ENCODE measurements at places on chromosomes 1 and 21. TPM values are rescaled to one million over a fixed set of nuclear protein-coding genes. Genes with fewer than 3 reads are reported as not detected.

The ATG4C gene
- total RNA-seq, result 9.5 TPM

GRCh38 chr1:202756391-202756790 lies 46.1 kb upstream of the SYT2 start:
- no peaks in the 10 kb centered on the region for H3K27me3 ChIP-seq
- peaks cover 20% of the 10 kb centered on the region for H3K36me3 ChIP-seq
- no peak overlapping the region for H3K4me3 ChIP-seq
- H3K4me1 ChIP-seq, result no peaks in the 10 kb centered on the region
- DNase-seq, result no peak

DNA sequence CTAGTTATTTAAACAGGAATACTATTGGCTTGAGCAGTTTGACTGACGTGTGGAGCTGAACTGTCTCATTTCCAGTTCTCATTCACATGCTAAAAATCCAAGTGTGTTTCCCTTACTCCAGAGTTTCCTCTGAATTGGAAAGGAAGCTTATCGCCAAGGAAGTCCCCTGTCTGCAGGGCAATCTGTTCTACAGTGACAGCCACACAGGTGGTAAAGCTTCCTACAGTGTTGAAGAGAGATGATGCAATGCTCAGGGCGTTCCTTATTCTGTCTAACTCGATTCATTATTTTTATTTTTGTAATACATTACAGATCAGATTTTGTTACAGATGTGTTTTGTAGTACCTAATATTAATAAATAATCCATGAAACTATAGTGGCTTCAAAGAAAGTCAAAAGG lies 41.3 kb downstream of the ADAMTS5 start:
- H3K27ac ChIP-seq, result no peak overlapping the region
- H3K36me3 ChIP-seq, result peaks cover 4% of the 10 kb centered on the region

DNA sequence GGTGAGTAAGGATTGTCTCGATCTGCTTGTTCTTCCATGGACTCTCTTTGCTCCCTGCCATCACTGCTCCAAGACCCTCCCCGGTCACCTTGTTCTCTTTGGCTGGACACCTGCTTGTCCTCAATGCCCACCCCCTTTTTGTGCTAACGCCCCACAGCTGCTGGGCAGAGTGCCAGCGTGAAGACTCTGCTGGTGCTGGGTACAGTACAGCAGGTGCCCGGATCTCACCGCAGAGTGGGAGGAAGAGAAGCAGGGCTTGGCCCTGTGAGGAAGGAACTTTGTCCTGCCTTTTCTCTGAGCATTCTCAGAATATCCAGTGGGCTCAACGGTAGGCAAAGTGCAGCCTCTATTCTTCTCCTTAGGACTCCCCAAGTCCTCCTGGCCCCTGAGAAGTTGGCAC lies 90.1 kb downstream of the PLXNA2 start:
- H3K36me3 ChIP-seq, result no peaks in the 10 kb centered on the region
- H3K27ac ChIP-seq, result no peak overlapping the region
- DNase-seq, result no peak
- H3K4me1 ChIP-seq, result peaks cover 13% of the 10 kb centered on the region
- no peak overlapping the region for H3K4me3 ChIP-seq

DNA sequence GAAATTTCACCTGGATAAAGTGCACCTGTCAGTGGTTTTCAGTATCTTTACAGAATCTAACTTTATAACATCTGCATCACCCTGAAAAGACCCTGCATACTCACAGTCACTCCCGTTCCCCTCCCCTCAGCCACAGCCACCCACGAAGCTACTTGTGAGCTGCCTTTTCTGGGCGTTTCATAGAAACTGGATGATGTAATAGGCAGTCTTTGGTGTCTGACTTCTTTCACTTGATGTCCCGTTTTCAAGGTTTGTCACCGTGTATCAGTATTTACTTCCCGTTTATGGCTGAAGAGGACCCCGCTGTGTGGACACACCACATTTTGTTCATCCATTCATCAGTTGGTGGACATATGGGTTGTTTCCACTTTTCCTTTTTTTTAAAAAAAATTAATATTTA lies 47.8 kb upstream of the LRRC3 start:
- no peak for DNase-seq
- H3K4me3 ChIP-seq, result no peak overlapping the region
- H3K27me3 ChIP-seq, result no peaks in the 10 kb centered on the region
- H3K36me3 ChIP-seq, result no peaks in the 10 kb centered on the region
- H3K4me1 ChIP-seq, result no peaks in the 10 kb centered on the region

DNA sequence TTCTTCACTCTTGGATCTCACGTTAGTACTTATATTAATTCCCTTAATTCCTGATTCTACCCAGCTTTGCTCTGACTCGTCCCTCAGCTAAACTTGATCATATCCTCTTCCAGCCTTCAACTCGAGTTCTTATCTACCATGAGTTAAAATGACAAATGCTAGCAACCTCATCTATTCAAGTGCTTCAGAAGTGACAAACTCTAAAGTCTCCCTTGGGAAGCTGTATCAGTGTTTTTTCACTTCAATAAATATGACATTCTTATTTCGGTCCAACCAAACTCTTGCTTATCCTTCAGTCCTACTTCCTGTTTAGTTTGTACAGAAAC lies 75.3 kb downstream of the FOXJ3 start:
- H3K4me1 ChIP-seq, result no peaks in the 10 kb centered on the region
- H3K4me3 ChIP-seq, result no peak overlapping the region
- no peak overlapping the region for H3K27ac ChIP-seq
- H3K36me3 ChIP-seq, result peaks cover 3% of the 10 kb centered on the region

- no peaks in the 10 kb centered on the region for H3K4me1 ChIP-seq
- no peaks in the 10 kb centered on the region for H3K27me3 ChIP-seq
- H3K36me3 ChIP-seq, result peaks cover 5% of the 10 kb centered on the region
- no peak overlapping the region for H3K27ac ChIP-seq
- no peak for DNase-seq
These were observed 27.0 kb upstream of the TRAPPC10 start for GRCh38 chr21:43984905-43985689.
